ENCODE measurements at places on chromosomes 4 and X. TPM values are rescaled to one million over a fixed set of nuclear protein-coding genes. Genes with fewer than 3 reads are reported as not detected.

The GAGE12H gene
- not detected for total RNA-seq

The POLN gene
- 3.6 TPM for total RNA-seq

The F11 gene
- not detected for total RNA-seq

The DGKK gene
- total RNA-seq: 0.05 TPM

The NSG1 gene
- 10.6 TPM for total RNA-seq

The SLC26A1 gene
- 0.38 TPM for total RNA-seq

The ARHGAP6 gene
- total RNA-seq: 0.30 TPM

The TLR1 gene
- total RNA-seq: 0.70 TPM

The HMX1 gene
- not detected for total RNA-seq

DNA sequence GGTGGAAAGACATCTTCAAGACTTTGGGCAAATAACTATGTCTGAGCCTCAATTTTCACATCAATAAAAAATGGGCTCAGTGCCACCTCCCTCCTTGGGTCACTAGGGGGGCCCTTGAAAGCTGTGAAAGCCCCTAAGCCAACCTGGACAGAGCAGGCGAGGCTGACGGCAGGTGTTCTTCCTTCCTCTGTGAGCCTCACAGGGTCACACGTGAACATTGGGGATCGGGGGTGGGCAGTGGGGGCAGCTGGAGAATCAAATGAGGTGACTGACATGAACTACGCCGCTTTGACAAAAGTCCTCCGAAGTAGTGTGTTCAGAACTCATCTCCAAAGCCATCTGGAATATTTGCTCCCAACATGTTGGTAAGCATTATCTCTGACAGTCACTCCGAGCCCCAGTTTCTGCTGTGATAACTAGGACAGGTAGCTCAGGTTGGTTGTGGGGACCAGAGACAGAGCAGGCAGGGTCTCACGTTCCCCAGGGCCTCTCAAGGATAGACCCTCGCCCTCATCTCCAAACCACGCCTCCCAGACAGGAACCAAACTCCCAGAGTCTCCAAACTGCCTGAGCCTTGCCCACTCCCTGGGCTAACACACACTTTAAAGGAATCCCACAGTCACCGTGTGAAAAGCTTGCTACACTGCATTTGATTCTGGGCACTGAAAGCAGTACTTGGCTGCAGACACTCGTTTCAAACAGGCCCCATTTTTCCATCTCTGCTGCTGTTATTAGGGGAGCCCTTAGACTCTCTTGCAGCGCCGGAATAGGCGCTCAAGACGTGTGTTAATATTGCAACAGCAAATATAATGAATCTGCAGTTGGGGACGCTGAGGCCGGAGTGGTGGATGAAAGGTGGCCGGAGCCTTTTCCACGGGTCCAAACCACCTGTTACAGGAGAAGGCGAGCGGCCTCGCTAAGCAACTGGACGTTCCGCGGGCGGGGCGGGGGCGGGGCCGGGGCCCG lies 717 bp upstream of the WFS1 start:
- no peak for DNase-seq

DNA sequence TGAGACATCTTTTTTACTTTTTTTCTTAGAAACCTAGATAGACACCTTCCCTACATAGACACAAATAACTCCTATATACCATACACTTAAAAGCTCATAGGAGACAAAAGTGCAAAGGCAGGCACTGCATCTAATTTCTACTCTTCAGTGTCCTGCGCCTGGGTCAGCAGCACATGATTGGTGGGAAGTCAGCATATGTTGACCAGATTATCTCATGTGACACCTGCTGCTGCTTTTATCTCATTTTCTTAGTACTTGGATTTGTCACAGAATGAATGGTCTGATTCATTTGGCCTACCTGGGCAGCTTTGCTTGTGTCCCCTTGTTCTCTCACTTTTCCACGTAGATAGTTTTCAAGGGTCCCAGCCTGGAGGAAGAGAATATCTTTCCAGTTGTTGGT lies 24.9 kb upstream of the LNX1 start:
- DNase-seq: no peak

DNA sequence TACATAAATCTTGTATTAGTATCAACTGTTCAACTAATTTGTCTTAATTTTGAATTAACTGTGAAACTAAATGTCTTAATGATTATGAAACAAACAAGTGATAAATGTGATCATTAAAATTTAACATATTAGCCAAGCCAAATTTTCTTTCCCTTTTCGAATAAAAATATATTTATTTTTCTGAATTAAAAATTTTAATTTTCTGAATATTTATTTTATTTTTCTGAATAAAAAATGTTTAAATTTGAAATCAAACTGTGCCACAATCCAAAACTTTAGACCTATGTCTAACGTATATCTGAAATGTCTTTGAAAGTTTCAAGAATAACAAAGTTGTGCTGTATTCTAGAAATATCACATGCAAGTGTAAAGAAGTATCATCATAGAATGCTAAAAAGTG lies 4.7 kb downstream of the GABRA2 start:
- no peak for DNase-seq

DNA sequence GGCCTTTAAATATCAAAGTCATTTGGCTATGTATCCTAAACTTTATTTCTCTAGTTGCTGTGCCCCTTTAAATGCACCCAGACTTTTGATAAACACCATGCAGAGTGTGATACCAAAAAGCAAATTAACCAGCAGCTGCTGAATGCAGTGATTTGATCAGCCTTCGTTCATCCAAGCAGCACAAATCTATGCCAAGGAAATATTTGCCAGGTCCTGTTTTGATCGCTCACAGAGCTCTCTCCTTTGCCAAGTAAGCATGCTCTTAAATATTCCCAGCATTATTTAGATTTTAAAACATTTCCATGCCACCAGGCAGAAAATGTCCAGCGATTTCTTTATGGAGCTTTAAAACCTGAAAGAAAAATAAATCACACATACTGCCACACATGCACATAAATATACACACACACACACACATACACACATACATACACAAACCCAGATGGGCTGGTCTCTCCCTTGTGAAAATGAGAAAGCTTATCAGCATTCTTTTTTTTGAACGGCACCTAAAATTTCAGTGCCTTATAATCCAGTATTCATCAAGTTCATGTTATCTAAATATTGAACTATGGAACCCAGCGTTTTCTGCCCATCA lies 35.7 kb downstream of the BTC start:
- no peak for DNase-seq

DNA sequence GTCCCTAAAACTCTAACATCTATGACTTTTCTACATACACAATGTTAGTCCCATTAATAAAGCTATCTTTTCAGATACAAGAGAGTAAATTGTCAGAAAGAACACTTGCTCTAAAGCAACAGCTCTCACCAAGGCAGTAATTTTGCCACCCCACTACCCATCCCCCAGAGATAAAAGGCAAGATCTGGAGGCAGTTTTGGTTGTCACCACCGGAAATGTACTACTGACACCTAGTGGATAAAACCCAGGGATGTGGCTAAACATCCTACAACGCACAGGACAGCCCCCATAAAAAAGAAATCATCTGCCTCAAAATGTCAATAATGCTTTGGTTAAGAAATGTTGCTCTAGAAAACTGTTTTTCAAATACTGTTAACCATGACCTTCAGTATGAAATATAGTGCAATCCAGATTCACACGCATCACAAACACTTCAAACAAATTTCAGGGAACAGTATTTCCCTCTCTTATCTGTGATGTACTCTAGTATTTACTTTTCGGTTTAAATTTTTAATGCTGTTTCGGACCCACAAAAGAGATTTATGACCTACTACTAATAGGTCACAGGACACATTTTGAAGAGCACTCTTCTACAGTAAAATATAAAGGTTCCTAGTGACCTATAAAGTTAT lies 5.1 kb downstream of the FBXL5 start:
- DNase-seq: peak; percentile 30

- DNase-seq: peak; percentile 9
Observed at GRCh38 chr4:103012551-103012950, 7.0 kb downstream of the SLC9B1 start.

DNA sequence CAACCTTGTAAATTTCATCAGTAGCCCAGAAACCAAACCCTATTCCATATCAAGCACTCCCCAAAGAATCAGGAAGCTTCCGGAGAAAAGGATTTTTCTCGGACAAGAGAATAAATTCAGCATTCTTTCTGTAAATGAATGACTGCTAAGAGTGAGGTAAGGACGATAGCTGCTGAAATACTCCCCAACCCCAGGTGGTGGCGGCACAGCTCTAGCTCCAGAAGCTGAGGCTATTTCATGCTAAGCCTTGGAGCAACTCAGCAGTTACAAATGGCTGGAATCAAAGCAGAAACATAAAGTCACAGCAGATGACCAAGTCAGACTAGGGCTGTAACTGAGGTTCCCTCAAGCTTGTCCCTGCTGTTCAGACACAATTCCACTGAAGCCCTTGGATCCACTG lies 13.9 kb upstream of the PCDH19 start:
- no peak for DNase-seq

DNA sequence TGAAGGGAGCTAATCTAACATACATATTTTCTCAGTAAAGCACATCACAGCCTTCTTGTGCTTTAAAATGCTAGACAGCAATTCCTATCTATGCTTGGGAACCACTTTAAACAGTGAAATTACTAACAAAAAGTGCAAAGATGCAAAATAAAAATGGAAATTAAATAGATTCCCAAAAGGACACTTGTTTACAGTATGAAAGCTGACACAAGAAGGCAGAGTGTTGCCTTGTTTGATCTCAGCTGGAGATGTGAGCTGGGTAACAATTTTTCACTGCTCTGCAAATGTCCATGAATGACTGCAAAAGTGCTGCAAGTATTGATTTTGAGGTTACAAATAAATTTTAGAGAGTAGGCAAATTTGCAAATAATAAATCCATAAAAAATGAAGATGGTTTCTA lies 22.3 kb downstream of the GRIA2 start:
- DNase-seq: no peak

- DNase-seq: no peak
Observed at GRCh38 chrX:76971393-76972376, 475.5 kb upstream of the FGF16 start.

GRCh38 chr4:150010525-150011126 lies 67.6 kb upstream of the DCLK2 start:
- DNase-seq: peak; percentile 58

- DNase-seq: no peak
Observed at GRCh38 chr4:31545755-31546154, 825.6 kb downstream of the PCDH7 start.

DNA sequence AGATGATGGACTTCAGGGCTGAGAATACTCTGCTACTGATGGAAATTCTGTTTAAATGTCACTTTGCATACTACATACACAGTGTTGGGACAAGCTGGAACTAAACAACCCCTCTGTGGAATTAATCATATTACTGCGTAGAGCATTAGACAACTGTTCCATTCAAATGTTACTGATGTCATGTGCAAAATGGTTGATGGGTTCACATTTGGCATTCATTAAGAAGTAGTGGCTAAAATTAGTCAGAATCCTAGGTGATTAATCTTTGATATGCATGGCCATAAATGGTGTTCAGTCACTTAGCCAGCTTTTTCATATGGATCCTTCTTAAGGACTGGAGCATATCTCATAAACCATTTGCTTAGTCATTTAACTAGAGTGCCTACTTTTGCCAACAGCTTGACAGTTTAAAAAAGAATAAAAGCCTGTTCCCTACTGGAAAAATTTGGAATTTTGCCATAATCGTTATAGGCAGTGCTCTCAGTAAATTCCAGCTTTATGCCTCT lies 105.2 kb downstream of the RNF150 start:
- DNase-seq: peak; percentile 99

- DNase-seq: no peak
Observed at GRCh38 chr4:100083289-100083688, 107.0 kb downstream of the DDIT4L start.

- no peak for DNase-seq
Observed at GRCh38 chr4:8643441-8643840, 50.9 kb downstream of the CPZ start.

DNA sequence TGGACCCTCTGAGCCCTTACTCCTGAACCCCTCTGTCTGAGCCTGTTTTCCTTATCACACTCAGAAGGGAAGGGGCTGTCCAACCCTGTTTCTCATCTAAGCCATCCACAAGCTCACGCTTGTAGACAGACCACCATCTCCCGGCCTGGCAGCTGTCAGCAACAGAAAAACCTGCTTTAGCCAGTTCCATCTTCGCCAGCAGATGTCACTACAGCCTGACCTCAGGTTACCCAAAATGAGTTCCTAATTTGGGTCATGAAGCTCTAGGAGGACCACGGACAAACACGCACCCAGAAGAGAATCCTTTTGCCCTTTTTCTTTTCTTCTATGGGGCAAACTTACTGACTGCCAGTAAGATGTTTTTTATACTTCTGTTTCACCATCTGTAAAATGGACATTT lies 445.4 kb downstream of the BCOR start:
- no peak for DNase-seq

DNA sequence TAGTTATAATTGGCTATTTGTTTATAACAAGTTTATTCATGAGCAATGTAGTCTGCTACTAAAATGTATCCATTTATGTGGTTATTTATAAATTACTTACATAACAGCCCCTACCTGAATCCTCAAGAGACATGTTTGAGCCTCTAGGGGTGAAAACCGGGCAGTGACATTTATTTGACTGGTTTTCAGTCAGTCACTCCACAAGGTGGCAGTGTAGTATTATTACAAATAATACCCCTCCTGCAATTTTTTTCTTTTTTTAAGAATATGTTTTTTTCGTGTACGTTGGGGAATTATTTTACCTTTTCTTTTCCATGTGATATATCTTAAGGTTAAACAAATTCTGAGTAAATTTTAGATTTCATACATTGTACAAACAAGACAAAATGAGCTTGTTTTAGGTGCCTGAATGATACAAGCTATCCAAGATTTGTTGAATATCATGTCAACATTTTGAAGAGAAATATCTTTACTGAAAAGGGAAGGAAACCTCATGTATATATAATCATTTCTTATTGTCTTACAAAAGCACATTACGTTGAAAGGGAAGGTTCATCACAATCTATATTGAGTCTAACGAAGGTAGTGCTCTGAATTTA lies 598.7 kb upstream of the TECRL start:
- DNase-seq: peak; percentile 42

DNA sequence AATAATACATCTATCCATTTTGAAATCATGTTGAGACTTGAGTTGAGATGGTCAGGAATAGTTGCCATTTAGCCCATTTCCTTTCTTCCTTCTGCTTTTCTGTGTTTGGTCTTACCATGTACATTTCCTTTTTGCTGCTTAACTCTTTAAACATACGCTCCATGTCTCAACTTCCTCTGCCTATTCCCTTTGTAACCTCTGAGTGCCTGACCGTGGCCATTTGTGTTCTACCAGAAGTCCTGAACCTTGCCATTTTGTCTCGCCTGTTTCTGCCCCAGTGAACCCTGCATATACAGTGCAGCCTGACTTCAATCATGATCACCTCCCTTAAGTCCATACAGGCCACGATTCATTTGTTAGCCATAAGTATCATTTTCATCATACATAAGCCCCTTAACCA lies 169.0 kb downstream of the RAPGEF2 start:
- no peak for DNase-seq

- peak; percentile 64 for DNase-seq
Observed at GRCh38 chr4:55768291-55768690, 51.3 kb upstream of the EXOC1L start.

DNA sequence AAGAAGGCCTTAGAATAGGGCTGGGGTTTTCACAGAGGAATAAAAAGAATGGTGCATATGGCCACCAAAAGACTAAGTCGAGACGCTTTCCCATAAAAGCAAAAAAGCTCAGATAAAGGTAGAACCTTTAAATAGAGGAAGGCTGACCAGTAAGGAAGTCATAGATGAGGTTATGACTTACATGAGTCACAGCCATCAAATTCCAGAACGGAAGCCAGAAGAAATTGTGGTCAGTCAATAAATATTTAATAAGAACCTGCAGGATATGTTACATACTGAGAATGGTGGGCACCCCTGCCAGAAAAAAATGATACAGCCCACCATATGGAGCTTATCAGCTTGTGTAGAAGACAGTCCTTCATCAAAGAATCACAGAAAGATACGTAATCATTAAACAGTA lies 120.1 kb downstream of the MANBA start:
- DNase-seq: peak; percentile 72

GRCh38 chrX:19707246-19707871 lies 180.0 kb downstream of the SH3KBP1 start:
- DNase-seq: no peak

Measured in astrocyte (in vitro differentiated cells and primary cell).